ENCODE measurements at places on chromosomes 7 and 10.

DNA sequence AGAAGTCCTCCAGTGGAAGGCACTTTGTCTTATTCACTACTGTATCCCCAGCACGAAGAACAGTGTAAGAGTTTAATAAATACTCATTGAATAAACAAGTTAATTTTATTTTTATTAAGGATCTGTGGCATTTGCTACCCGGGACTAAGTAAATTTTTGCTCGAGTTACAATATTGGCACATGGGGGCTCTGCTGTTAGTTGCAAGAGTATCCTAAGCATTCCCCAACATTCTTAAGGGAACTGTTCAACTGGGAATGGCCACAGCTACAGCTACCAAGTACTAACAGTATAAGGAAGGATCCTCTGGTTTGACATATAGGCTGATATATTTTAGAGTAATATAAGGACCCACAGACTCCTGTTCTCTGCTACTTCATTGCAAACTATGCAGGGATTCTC, 8.7 kb upstream of the LRRTM3 start:
- H3K4me1 ChIP-seq = no peaks in the 10 kb centered on the region
- no peak overlapping the region for H3K27ac ChIP-seq
- DNase-seq = peak; percentile 77

- H3K36me3 ChIP-seq = no peaks in the 10 kb centered on the region
- no peak overlapping the region for H3K4me3 ChIP-seq
- H3K27ac ChIP-seq = no peak overlapping the region
- no peaks in the 10 kb centered on the region for H3K27me3 ChIP-seq
These were observed 40.7 kb downstream of the GPRIN2 start for GRCh38 chr10:46515793-46516192.

GRCh38 chr7:151706277-151707104, 170.4 kb downstream of the PRKAG2 start:
- no peaks in the 10 kb centered on the region for H3K4me1 ChIP-seq
- no peak overlapping the region for H3K27ac ChIP-seq

DNA sequence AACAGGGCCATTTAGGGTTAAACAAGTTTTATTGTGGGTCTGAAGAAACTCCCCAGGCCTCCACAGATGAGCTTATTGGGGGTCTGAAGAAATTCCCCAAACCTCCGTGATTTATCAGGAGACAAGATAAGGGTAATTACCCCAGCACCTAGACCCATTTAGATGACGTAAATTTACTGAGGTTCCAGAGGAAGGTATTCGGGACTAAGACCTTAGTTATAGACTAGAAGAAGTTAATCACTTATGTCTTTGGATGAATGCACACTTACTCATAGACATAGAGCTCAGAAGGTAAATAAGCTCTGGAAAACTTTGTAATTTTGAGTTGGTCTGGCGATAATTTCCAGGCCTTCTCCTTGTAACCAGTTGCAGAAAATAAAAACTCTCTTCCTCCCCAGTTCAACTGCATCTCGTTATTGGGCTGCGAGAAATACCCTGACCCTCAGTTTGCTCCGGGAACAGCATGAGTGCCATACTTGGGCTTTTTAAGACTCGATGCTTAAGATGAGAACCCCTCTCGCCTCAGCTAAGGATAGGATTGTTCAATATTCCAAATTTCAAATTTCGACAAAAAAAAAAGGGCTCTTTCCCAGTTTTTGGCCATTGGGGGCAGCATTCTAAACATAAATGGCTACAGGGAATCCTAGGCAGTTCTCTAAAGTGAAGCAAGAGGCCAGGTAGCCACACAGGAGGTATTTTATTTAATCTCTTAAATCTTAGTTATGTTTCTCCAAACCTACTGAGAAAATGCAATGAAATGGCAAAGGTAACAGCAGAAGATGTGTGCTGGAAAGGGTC, 74.7 kb upstream of the PFKP start:
- no peaks in the 10 kb centered on the region for H3K4me1 ChIP-seq
- H3K27me3 ChIP-seq = no peaks in the 10 kb centered on the region

DNA sequence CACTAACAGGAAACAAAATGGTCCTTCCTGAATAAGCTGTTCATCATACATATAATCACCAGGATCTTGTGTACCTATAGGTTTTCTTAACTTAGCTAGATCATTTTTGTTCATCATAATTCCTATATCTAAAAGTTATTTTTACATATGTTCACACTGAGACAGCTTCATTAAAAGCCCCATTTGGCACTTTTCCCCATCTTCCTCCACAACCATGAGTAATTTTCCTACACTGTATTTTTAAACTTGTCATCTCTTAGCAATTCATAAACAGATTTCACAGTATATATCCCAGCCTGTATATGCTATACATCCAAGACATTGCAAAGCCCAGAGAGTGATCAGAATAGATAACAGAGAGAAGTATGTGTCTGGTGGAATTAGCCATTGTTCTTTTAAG, 28.3 kb downstream of the ZNF365 start:
- no peaks in the 10 kb centered on the region for H3K27me3 ChIP-seq
- no peaks in the 10 kb centered on the region for H3K4me1 ChIP-seq
- DNase-seq = no peak
- no peak overlapping the region for H3K27ac ChIP-seq
- no peak overlapping the region for H3K4me3 ChIP-seq

- H3K4me1 ChIP-seq = peaks cover 22% of the 10 kb centered on the region
- H3K27me3 ChIP-seq = peaks cover 44% of the 10 kb centered on the region
- H3K4me3 ChIP-seq = peak overlapping the region; percentile 62
These were observed 299.6 kb upstream of the NFE2L3 start for GRCh38 chr7:25852211-25852938.

- no peaks in the 10 kb centered on the region for H3K27me3 ChIP-seq
- H3K4me3 ChIP-seq = no peak overlapping the region
- no peak overlapping the region for H3K27ac ChIP-seq
- no peaks in the 10 kb centered on the region for H3K36me3 ChIP-seq
- H3K4me1 ChIP-seq = no peaks in the 10 kb centered on the region
These were observed 88.8 kb downstream of the GSAP start for GRCh38 chr7:77327067-77327931.

- H3K27me3 ChIP-seq = no peaks in the 10 kb centered on the region
- H3K4me3 ChIP-seq = no peak overlapping the region
- no peak for DNase-seq
- no peak overlapping the region for H3K27ac ChIP-seq
- H3K36me3 ChIP-seq = no peaks in the 10 kb centered on the region
These were observed 96.7 kb upstream of the SLC25A13 start for GRCh38 chr7:96418581-96418980.

- H3K4me3 ChIP-seq = no peak overlapping the region
- no peak overlapping the region for H3K27ac ChIP-seq
- H3K36me3 ChIP-seq = no peaks in the 10 kb centered on the region
- DNase-seq = no peak
- H3K4me1 ChIP-seq = peaks cover 7% of the 10 kb centered on the region
These were observed 31.6 kb downstream of the CCDC3 start for GRCh38 chr10:12969951-12970350.

DNA sequence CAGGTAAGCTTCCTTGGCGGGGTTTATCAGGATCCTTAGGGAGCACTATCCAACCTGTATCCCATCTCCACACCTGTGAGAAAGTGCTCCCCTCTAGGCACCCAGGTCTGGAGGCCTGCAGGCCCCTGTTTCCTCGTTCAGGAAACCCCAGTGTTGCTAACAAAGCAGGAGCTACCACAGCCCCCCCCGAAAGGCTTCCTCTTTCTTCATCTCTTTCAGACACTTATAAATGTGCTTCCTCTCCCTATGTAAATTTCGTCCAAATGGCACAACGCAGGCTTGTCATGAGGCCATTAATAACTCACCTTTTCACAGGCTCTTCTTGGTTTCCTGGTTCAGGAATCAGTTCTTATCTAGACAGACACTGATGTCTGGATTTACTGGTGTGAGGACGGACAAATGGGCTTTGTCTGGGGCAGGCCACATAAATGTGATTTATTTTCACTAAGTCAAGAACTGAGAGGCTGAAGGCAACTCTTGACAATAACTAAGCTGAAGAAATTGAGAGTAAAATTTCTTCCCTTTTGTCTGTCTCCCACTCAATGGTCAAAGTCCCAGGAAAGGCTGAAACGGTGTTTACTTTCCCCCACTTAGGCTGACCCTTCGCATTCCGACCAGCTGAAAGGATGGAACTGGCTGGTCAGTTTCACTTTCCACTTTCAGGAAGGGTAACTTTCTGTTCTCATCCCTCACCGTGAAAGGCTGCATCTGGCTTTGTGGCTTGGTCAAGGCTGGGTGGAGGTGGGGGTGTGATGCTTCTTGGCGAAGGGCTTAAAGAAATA, 46.8 kb downstream of the PIK3AP1 start:
- DNase-seq = no peak
- H3K27ac ChIP-seq = no peak overlapping the region
- H3K27me3 ChIP-seq = no peaks in the 10 kb centered on the region
- no peaks in the 10 kb centered on the region for H3K36me3 ChIP-seq
- H3K4me3 ChIP-seq = no peak overlapping the region

DNA sequence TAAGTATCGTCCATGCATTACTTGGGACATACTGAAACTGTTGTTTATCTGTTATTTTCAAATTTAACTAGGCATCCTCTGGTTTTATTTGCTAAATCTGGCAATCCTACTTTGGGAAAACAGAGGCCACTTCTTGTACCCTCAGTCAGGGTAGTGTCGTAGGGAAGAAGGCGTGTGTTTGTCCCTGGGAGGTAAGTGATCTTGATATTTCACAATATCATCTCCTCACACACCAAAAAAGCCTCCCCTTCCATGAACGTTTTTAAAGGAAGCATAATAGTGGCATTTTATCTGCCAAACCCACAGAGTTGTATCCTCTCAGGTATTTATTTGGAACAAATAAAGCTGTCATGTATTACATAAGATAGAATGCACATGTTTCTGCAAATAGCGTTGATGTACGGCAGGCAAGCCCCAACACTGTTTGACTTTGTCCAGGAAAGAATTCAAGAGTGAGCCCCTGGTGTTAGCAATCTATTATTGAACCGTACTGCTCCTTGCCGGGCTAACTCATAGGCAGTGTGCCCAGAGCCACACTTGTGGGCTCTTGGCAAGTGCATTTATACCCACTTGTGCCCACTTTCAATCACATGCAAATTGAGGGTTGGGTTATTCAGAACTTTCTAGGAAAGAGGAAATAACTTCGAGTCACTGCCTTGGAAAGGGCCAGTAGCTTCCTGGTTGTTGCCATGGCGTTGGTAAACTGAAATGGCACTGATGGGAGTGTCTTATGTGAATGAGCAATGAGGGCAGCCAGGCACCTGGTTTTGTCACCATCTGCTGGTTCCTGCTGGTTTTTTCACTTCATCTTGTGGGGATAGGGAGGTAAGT, 266.0 kb downstream of the USP6NL start:
- no peaks in the 10 kb centered on the region for H3K36me3 ChIP-seq
- no peaks in the 10 kb centered on the region for H3K27me3 ChIP-seq
- no peak overlapping the region for H3K27ac ChIP-seq
- DNase-seq = peak; percentile 83

GRCh38 chr10:94000638-94001415, 7.1 kb downstream of the PLCE1 start:
- peaks cover 19% of the 10 kb centered on the region for H3K27me3 ChIP-seq
- DNase-seq = no peak
- no peak overlapping the region for H3K27ac ChIP-seq
- H3K4me1 ChIP-seq = no peaks in the 10 kb centered on the region

- H3K36me3 ChIP-seq = peaks cover 4% of the 10 kb centered on the region
- peaks cover 37% of the 10 kb centered on the region for H3K4me1 ChIP-seq
- DNase-seq = peak; percentile 93
- peak within 1 kb of the TSS; percentile 98 for H3K27ac ChIP-seq
These were observed at the start of gene PBLD for GRCh38 chr10:68332259-68333057. Gene PBLD, minus strand, starts transcription at chr10:68332928. Its CDS starts 26,084 bp downstream, at chr10:68306844.

GRCh38 chr7:48441848-48442492, 270.7 kb downstream of the ABCA13 start:
- H3K27ac ChIP-seq = no peak overlapping the region
- H3K4me1 ChIP-seq = no peaks in the 10 kb centered on the region
- no peak overlapping the region for H3K4me3 ChIP-seq
- no peak for DNase-seq
- H3K27me3 ChIP-seq = no peaks in the 10 kb centered on the region

- no peaks in the 10 kb centered on the region for H3K27me3 ChIP-seq
- H3K4me3 ChIP-seq = no peak overlapping the region
- DNase-seq = no peak
- H3K27ac ChIP-seq = no peak overlapping the region
- H3K4me1 ChIP-seq = 0 out of 2 replicates have a peak, but pooled peaks cover 3% of the 10 kb centered on the region
- H3K36me3 ChIP-seq = no peaks in the 10 kb centered on the region
These were observed 164.7 kb downstream of the SEMA3E start for GRCh38 chr7:83484266-83484665.

- no peaks in the 10 kb centered on the region for H3K27me3 ChIP-seq
- H3K4me3 ChIP-seq = no peak overlapping the region
- no peaks in the 10 kb centered on the region for H3K36me3 ChIP-seq
- peaks cover 1% of the 10 kb centered on the region for H3K4me1 ChIP-seq
These were observed 24.0 kb upstream of the GTF2I start for GRCh38 chr7:74633451-74633921.

DNA sequence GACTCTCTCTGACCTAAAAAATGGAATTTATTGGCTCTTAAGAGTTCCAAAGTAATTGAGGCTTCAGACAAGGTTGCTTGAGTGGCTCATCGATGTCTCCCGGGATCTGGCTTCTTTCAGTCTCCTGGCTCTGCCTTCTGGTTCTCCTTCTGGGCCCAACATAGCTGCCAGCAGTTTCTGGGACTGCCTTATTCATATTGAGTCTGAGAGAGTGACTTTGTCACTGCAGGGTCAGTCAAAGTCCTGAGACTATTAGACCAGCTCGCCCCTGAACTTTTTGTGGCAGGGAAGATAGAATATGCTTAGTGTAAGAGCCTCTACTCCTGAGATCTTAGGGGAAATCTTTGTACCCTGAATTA, 94.0 kb downstream of the MMRN2 start:
- no peaks in the 10 kb centered on the region for H3K27me3 ChIP-seq
- no peak for DNase-seq
- H3K4me3 ChIP-seq = no peak overlapping the region
- H3K4me1 ChIP-seq = peaks cover 68% of the 10 kb centered on the region
- peak overlapping the region; percentile 100 for H3K27ac ChIP-seq

DNA sequence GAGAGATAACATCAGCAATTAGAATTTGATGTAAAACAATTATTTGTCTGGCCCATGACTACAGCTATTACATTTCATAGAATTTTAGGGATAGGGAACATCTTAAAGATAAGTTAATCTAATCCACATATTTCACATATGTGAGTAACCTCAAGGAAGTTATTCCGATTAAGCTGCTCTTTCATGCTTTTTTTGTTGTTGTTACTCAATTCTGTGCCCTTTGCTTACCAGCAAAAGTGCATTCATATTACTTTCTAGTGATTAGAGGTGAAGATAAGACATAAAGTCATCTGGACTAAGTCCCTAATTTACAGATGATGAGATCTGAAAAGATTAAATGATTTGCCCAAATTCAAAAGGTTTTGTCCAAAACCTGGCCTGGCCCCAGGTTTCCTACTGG, 40.9 kb upstream of the SRI start:
- H3K4me3 ChIP-seq = no peak overlapping the region
- H3K4me1 ChIP-seq = no peaks in the 10 kb centered on the region
- DNase-seq = no peak
- H3K27ac ChIP-seq = no peak overlapping the region
- H3K36me3 ChIP-seq = no peaks in the 10 kb centered on the region
- no peaks in the 10 kb centered on the region for H3K27me3 ChIP-seq

DNA sequence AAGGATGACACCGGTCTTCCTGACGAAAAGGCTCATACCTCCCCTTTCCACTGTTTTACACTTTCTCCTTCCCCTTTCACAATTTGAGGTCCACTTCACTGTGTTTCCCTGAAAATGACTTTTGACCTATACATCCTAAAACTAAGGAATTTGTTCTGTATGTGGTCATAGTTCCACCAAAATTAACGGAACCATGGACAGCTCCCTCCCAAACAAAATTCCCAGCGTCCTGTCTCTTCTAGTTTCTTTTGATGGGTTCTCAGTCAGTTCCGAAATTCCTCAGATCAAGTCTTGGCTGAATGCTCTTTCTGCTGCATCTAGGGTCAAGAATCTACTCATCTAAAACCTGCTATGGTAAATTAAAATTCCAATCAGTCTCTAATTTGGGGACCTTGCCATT, 1191.9 kb downstream of the CNTNAP2 start:
- H3K27me3 ChIP-seq = no peaks in the 10 kb centered on the region
- no peaks in the 10 kb centered on the region for H3K4me1 ChIP-seq
- no peak overlapping the region for H3K4me3 ChIP-seq
- 0 out of 2 replicates have a peak, but pooled peaks cover 4% of the 10 kb centered on the region for H3K36me3 ChIP-seq
